ENCODE measurements at places on chromosomes 4 and X.

- H3K4me1 ChIP-seq = peaks cover 36% of the 10 kb centered on the region
- H3K4me3 ChIP-seq = no peak overlapping the region
- no peak for DNase-seq
- peak overlapping the region; percentile 46 for H3K27ac ChIP-seq
Measured at GRCh38 chrX:65712005-65712806, 44.8 kb downstream of the MSN start.

DNA sequence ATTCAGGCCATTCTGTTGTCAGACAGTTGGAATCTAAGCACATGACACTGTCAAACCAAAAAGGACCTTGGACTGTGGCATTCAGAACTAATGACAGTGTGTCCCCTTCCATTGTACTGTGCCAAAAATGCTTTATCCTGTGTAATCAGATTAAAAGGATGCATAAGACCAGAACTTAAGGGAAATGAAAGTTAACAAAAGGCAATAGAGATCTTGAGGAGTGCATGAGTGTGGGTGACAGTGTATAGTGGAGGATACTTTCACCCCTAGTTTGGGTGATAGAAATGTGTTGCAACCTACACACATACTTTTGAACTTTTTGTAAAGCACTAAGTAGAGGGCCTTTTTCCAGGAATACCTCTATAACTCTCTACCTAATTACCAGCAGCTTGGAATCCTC lies 4.5 kb downstream of the CYSLTR1 start:
- H3K36me3 ChIP-seq = peaks cover 44% of the 10 kb centered on the region
- H3K27ac ChIP-seq = peak overlapping the region; percentile 89
- no peaks in the 10 kb centered on the region for H3K27me3 ChIP-seq
- peak overlapping the region; percentile 66 for H3K4me3 ChIP-seq
- DNase-seq = no peak
- peaks cover 32% of the 10 kb centered on the region for H3K4me1 ChIP-seq

DNA sequence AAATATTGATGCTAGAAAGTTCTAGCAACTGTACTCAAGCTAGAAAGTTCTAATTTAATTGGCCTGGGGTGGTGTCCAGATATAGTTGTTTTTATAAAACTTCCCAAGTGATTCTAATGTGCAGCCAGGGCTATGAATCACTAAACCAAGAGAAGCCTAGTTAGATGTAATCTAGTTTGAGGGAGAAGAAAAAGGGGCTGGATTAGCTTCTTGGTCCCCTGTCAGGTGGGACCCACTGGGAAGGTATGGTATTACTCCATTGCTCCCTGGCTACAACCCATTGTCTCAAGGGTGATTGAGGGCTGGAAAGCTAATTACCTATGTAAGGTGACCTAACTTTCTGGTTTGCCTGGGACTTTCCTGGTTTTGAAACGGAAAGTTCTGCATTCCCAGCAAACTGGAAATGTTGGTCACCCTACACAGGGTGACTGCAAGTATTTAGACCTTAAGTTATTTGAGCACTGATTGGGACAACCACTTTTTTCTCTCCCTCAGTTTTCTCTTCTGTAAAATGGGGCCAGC lies 23.9 kb upstream of the MSN start:
- no peak for DNase-seq
- H3K27me3 ChIP-seq = no peaks in the 10 kb centered on the region
- H3K4me3 ChIP-seq = no peak overlapping the region
- no peaks in the 10 kb centered on the region for H3K36me3 ChIP-seq

DNA sequence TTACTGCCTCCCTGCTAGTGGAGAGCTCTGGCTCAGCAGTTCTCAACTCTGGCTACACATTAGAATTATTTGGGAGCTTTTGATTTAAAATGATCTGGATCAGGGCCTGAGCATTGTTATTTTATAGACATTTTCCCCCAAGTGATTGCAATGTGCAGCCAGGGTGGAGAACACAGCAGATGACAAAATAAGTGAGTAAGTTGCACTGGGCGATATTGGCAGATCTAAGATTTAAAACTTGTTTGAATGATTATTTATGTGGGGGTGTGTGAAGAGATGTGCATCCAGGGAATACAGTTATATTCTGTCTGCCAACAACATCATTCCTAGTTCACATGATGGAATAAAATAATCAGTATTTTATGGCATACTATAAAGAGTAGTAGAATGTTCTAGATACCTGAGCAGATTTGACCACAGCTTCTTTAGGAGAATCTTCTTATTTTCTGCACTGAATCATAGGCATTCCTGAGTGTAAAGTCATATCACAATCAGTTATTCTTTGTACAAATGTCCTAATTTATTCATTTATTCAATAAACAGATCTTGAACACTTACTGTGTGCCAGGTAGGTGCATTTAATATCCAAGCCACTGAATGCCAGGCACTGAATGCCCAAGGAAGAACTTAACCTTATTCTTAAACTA lies 123.9 kb downstream of the UCHL1 start:
- no peak for DNase-seq
- H3K36me3 ChIP-seq = no peaks in the 10 kb centered on the region
- H3K27ac ChIP-seq = no peak overlapping the region
- no peak overlapping the region for H3K4me3 ChIP-seq

DNA sequence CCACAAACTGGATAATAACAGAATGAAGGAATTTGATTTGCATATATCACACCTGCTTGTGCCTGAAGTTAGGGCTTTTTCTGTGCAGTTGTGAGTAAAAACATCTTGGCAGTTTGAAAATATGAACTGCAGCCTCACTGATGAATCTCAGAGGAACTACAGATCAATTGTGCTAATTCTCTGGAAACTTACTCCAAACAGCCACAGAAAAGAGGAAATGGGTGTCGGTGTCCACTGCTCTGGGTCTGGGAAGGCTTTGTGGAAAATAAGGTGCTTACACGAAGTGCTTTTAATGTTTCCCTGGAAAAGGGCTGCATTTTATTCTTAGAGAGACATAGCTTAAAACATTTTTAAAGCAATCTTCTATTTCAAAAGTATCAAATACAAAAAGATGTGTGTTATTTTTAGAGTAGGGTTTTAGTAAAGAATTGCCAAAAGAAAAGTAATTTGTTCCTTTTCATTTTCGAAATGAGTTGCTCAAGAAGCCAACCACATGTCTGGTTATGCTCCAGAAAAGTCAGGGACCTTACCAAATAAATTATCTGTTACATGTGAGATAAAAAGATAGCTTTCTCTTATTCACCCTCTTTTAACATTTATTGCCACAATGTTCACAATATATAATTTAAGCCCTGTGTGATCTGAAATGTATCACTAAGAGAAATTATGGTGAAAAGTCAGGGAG lies 240.1 kb downstream of the FRAS1 start:
- peaks cover 12% of the 10 kb centered on the region for H3K27me3 ChIP-seq
- peaks cover 11% of the 10 kb centered on the region for H3K4me1 ChIP-seq
- H3K36me3 ChIP-seq = no peaks in the 10 kb centered on the region
- peak overlapping the region; percentile 9 for H3K4me3 ChIP-seq
- no peak for DNase-seq
- no peak overlapping the region for H3K27ac ChIP-seq

- H3K36me3 ChIP-seq = no peaks in the 10 kb centered on the region
- no peak overlapping the region for H3K27ac ChIP-seq
- no peak overlapping the region for H3K4me3 ChIP-seq
- DNase-seq = no peak
Measured at GRCh38 chr4:141169391-141169790, 36.1 kb upstream of the RNF150 start.

DNA sequence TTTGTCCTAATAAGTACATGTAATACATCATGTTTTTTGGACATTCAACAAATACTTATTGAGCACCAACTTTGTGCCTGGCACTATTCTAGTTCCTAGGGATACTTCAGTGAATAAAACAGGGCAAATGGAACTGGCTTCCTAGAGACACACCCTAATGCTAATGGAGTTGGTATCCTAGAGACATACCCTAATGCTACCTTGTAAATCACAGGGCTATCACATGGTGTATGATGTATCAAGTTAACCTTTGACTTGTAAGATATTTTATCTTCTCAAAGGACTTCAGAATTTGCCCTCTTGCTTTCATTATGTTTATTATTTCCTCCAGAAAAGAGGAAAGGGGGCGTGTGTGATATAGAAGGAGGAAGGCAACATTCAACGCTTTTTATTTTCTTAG lies 10.1 kb downstream of the GK start:
- H3K4me3 ChIP-seq = no peak overlapping the region
- no peak for DNase-seq
- no peaks in the 10 kb centered on the region for H3K27me3 ChIP-seq
- H3K4me1 ChIP-seq = peaks cover 27% of the 10 kb centered on the region
- H3K36me3 ChIP-seq = peaks cover 39% of the 10 kb centered on the region
- no peak overlapping the region for H3K27ac ChIP-seq

DNA sequence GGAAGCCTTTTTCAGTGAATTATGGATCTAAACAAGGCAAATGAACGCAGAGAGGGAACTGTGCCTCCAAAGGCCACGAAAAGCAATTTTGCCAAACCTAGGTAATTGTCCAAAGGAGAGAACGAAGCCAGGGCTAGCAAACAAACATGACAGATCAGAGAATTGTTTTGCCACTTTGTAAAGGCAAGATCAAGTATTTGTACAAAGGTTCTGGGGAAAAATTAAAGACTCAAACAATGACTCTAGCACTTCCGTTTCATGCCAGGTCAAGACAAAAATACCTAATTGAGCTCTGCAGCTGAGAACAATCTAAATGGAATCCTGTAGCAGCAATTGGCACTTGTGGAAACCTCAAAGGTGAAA lies 8.5 kb downstream of the RBM47 start:
- H3K36me3 ChIP-seq = peaks cover 38% of the 10 kb centered on the region
- no peak overlapping the region for H3K4me3 ChIP-seq
- DNase-seq = no peak
- H3K27ac ChIP-seq = peak overlapping the region; percentile 42
- H3K27me3 ChIP-seq = no peaks in the 10 kb centered on the region

- peak overlapping the region; percentile 10 for H3K27ac ChIP-seq
- no peaks in the 10 kb centered on the region for H3K4me1 ChIP-seq
- H3K4me3 ChIP-seq = no peak overlapping the region
- no peak for DNase-seq
Measured at GRCh38 chrX:1419545-1420355, 27.8 kb upstream of the SLC25A6 start.

DNA sequence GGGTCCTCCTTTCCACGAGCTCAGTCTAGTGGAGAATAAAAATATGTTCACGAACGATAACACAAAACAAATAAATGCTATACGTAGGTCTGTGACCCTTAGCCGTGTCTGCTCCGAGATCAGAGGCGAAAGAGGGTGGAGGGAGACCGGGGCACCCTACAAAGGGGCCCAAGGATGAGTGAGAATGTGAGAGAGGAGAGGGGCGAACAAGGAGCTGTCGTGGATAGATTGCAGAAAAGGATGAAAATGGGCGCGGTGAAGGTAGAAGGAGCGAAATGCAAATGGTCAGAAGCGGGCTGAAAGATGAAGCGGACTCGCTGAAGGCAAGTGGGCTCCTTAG lies 6.2 kb upstream of the ZBTB33 start:
- peaks cover 4% of the 10 kb centered on the region for H3K27me3 ChIP-seq
- peak overlapping the region; percentile 93 for H3K4me3 ChIP-seq

GRCh38 chr4:27414887-27415731 lies 554.5 kb downstream of the STIM2 start:
- H3K27ac ChIP-seq = no peak overlapping the region
- no peak overlapping the region for H3K4me3 ChIP-seq

GRCh38 chr4:160213366-160213765 lies 1110.5 kb downstream of the RAPGEF2 start:
- no peaks in the 10 kb centered on the region for H3K4me1 ChIP-seq
- H3K27ac ChIP-seq = no peak overlapping the region
- H3K36me3 ChIP-seq = no peaks in the 10 kb centered on the region
- no peak for DNase-seq
- H3K27me3 ChIP-seq = no peaks in the 10 kb centered on the region

- no peak overlapping the region for H3K27ac ChIP-seq
- H3K36me3 ChIP-seq = no peaks in the 10 kb centered on the region
- peaks cover 2% of the 10 kb centered on the region for H3K27me3 ChIP-seq
- DNase-seq = no peak
- H3K4me1 ChIP-seq = no peaks in the 10 kb centered on the region
Measured at GRCh38 chr4:3699678-3700077, 66.5 kb upstream of the ADRA2C start.

GRCh38 chr4:128986019-128986418 lies 107.3 kb downstream of the SCLT1 start:
- DNase-seq = no peak
- H3K4me3 ChIP-seq = no peak overlapping the region
- H3K4me1 ChIP-seq = peaks cover 1% of the 10 kb centered on the region
- H3K36me3 ChIP-seq = peaks cover 52% of the 10 kb centered on the region

DNA sequence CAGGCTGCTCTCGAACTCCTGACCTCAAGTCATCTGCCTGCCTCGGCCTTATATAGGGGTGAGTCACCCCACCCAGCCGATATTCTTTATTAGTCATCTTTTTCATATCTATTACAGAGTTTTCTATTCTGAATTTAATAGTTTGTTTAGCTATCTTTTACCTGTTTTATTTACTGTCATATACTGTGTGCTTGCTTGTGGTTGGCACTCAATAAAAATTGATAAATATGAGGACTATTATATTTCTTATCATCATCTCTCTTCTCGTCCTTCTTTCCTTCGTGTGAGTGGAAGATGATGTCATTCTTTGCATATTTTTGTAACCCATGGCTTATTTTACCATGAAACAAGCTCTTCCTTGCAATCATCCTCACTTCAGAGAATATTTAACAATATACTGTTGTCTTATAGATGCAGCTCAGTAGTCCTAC lies 265.5 kb downstream of the ARHGAP24 start:
- no peak overlapping the region for H3K27ac ChIP-seq
- H3K27me3 ChIP-seq = no peaks in the 10 kb centered on the region
- no peaks in the 10 kb centered on the region for H3K4me1 ChIP-seq
- H3K4me3 ChIP-seq = no peak overlapping the region

- H3K27me3 ChIP-seq = no peaks in the 10 kb centered on the region
- no peak overlapping the region for H3K4me3 ChIP-seq
- H3K27ac ChIP-seq = no peak overlapping the region
- H3K36me3 ChIP-seq = no peaks in the 10 kb centered on the region
Measured at GRCh38 chr4:28639747-28640146, 1779.1 kb downstream of the STIM2 start.

DNA sequence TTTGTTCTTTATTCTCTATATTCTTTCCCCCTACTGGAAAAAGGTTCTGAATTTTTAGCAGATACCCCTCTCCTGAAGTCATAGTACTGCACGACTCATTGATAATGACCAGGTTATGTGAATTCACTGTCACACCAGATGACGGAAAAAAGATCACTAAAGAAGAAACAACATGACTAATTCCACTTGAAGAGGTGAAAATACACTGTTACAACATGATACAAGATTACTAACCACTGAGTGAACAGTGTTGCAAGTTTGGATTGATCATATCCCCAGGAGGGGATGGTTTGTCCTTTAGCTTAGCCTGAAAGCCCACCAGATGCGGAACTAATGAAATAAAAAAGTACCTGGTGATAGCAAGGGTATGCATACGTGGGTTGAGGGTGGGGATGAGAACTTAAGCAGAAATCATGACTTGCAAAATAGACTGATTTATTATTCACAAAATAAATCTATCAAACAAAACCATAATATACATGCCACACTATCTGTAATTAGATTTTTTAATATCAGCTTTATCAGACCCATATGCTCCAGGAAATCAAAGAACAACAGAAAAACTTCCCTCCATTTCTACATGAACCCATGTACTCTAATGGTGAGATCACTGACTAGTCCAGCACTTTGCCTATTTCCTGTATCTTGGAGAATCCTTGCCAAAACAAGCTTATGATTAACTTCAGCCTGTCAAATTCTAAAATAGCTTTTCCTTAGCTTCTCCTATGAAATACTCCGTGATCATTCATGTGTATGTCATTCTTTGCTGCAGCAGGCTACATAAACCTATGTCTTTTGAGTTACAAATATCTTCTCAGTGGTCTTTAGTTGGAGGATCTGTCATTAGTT lies 257.4 kb upstream of the AGA start:
- no peaks in the 10 kb centered on the region for H3K36me3 ChIP-seq
- H3K4me3 ChIP-seq = no peak overlapping the region
- no peak overlapping the region for H3K27ac ChIP-seq
- no peaks in the 10 kb centered on the region for H3K27me3 ChIP-seq
- H3K4me1 ChIP-seq = no peaks in the 10 kb centered on the region

All from activated T-helper 2 cell treated with anti-CD3 and anti-CD28 coated beads, Interferon-gamma antibody, Interleukin-2, Interleukin-4, amounts not matched to agents 10 μg/mL and 5 μg/mL and 100 μg/mL, durations not matched to agents 14 hours and 24 hours and 36 hours (primary cell).